T-helper 1 cell treated with Interleukin-12 subunit alpha and Interleukin-12 subunit beta and Interleukin-4 antibody, amounts not matched to agents 30 ng/mL and 1 ng/mL, for 36 hours (primary cell): ENCODE measurements at places on chromosomes 5 and 9. TPM values are rescaled to one million over a fixed set of nuclear protein-coding genes. Genes with fewer than 3 reads are reported as not detected.

The SPINK13 gene
- not detected in 2 replicates for total RNA-seq

The MEIKIN gene
- total RNA-seq = not detected in 2 replicates

The GMCL2 gene
- not detected in 2 replicates for total RNA-seq

The IL12B gene
- total RNA-seq = not detected in 2 replicates
